ENCODE measurements at places on chromosomes 5 and 9.

DNA sequence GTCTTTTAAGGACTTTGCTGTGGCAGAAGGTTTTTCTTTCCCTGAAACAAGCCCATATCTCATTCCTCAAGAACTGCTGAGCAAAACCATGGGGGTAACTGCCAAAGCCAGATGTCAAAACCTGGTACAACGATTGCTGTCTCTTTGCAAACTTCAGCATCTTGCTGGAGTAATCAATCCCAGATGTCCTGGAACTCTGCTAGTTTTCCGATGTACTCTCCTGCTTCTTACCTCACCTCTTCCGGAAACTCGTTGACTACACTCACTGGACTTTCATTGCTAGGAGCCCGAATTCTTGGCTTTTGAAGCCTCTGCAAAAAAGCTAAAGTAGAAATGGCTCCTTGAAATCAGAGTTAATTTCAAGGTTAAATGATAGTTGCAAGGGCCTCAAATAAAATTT is 23.3 kb downstream of the RAD1 start:
- no peak for DNase-seq

DNA sequence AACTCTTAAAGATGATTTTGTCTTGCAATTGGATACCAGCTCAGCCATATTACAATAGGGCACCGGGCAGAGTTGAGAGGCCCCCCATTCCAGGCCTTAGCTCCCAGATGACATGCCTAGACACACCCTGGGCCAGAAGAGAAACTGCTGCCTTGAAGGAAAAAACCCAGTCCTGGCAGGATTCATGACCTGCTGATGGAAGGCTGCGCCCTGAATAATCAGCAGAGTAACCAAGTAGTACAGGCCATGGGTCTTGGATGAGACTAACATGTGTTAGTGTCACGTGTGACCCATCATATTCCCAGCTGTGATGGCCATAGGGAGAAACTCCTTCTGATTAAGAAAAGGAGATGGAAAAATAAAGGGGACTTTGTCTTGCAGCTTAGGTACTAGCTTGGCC is 39.0 kb upstream of the DEPDC1B start:
- DNase-seq: no peak

- DNase-seq: peak; percentile 33
Measured at GRCh38 chr9:92808726-92809451, 44.3 kb upstream of the BICD2 start.

DNA sequence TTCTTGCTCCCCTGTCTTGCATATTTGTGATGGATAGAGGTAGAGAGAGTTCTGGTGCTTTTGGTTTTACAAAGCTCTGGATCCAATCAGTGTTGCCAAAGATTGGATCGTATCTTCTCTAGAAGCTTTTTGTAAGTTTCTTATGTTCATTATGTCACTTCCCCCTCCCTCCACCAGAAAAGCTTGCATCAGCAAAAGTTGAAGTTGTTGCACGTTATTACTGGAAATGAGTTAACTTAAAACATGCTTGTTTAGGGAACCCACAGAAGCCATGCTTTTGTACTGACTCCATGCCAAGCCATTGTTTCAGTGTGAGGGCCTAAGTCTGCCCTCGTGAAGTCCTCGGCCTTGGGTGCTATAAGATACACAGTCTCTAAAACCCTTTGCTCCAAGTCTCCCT is 186.5 kb downstream of the ERCC6L2 start:
- DNase-seq: no peak

GRCh38 chr9:13688223-13688989 is 408.9 kb upstream of the MPDZ start:
- no peak for DNase-seq
